ENCODE measurements at places on chromosomes 2 and 18. TPM values are rescaled to one million over a fixed set of nuclear protein-coding genes. Genes with fewer than 3 reads are reported as not detected.

GRCh38 chr2:233449081-233449901 is 95.0 kb downstream of the DGKD start:
- peak; percentile 70 for DNase-seq

DNA sequence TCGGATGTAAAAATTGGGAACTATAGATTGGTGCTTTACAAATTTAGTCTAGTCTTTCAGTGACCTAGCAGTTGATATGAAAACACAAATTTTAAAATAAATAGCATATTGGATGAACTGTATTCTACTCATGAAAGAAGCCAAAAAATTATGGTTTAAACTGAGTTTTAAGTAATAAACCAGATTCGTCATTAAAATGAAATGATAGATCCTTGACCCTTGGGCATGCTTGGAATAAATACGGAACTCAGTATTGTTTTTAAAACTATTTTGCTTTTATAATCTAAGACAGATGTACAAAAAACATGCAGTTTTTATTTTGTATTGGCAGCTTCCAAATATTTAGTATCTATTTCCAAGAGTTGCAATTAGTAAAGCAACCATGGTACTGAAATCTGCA is 34.6 kb upstream of the TBR1 start:
- no peak for DNase-seq

- no peak for DNase-seq
Measured at GRCh38 chr18:74153377-74153776, 5.1 kb downstream of the TIMM21 start.

- no peak for DNase-seq
Measured at GRCh38 chr2:111697560-111697959, 186.4 kb downstream of the ANAPC1 start.

DNA sequence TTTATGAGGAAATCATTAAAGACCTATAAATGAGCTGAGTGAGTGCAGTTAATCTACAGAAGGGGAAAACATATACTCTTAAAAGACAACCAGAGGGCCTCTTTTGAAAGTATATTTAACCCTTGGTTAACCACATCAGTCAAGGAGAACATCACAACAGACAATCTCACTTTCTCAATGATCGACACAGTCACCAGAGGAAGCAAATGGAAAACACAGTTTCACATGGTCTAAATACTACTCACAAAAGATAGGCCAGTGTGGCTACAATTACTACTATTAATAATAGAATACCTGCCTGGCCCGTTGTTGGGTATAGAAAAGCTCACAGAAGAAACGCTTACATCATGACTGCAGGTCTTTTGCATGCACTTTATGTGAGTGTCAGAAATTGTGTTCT is 426.2 kb downstream of the NCKAP5 start:
- no peak for DNase-seq

GRCh38 chr2:85395912-85396475 is 14.2 kb downstream of the CAPG start:
- no peak for DNase-seq

DNA sequence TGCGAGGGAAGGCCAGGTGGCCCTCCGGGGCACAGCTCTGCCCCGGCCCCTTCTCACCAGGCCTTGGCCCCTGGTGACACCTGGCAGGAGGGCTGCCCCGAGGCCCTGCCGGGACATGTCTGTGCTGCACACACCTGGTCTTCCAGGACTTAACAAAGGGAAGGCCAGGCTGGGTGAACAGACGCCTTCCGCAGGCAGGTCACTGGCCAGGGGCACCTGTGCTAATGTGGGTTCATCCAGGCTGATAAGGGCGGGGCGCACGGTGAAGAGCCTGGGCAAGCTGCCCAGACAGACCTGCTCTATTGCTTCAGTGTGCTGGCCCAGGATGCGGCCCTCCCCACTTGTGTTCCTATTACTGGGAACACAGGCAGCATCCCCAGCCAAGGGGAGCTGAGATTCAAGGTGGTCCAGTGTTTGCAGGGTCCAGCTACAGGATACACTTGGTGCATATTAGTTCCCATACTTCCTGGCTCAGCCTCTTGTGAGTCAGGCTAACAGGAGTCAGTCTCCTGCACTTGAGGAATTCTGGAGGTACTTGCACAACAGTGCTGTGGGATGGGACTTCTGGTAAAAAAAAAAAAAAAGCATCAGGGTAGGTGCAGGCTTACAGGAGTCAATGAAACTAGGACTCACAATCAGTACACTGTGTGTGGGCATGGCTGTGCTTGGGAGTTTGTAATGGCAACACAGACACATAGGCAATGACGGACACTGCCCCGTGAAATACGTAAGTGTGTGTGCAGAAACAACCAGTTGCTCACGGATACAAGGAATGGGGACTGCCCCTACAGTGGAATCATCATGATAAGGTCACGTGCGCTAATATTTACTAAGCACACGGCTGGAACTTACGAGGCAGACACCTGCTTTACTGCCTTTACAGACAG is 261.4 kb downstream of the TWIST2 start:
- DNase-seq = peak; percentile 96

- no peak for DNase-seq
Measured at GRCh38 chr2:45391866-45392265, 219.2 kb downstream of the SRBD1 start.

- DNase-seq = peak; percentile 1
Measured at GRCh38 chr2:14094592-14094991, 537.9 kb upstream of the LRATD1 start.

DNA sequence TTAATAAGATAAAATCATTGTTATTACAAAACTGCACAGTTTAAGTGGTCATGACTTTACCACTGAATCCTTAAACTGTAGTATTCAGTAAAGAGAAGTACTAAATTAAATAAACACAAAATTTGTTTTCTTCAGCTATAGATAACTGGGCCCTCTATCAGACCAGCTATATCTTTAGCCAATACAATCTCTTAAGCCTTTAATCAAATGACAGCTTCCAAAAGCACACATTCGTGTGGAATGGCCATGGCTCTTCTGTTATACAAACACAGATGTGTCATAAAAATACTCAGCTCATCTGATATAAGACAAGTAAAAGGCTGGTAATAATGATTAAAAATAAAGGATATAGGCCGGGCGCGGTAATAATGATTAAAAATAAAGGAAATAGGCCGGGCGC is 57.6 kb upstream of the CDKL4 start:
- no peak for DNase-seq

DNA sequence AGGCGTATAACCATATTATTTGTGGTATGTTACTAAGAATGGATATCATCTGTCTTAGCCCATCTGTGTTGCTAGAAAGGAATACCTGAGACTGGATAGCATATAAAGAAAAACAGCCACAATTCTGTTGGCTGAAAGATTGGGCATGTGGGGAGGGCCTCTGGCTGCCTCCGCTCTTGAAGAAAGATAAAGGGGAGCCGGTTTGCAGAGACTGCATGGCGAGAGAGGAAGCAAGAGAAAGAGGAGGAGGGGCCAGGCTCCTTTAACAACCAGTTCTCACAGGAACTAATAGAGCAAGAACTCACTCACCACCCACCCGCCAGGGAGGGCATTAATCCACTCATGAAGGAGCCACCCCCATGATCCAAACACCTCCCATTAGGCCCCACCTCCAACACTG is 29.2 kb upstream of the UXS1 start:
- no peak for DNase-seq

GRCh38 chr2:197604117-197604860 is 71.1 kb downstream of the RFTN2 start:
- DNase-seq = no peak

DNA sequence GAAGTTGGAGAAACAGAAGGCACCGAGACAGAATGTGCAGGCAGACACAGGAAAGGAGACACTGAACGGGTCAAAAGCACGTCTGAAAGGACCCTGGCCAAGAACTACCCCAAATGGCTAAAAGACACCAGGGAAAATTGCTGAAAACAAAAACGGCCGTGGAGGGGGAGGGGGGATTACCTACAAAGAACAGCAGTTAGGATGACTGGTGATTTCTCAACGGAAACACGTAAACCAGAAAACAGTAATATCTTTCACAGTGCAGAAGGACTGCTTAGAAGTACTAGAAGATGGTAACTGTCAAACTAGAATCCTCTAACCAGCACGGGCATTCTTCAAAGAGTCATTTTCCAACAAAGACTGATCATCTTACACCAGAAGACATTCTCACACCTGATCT is 142.6 kb downstream of the HDAC4 start:
- DNase-seq = no peak

- DNase-seq = no peak
Measured at GRCh38 chr2:26709323-26710110, 17.0 kb downstream of the KCNK3 start.

- no peak for DNase-seq
Measured at GRCh38 chr18:45349019-45349418, 266.3 kb upstream of the SLC14A2 start.

DNA sequence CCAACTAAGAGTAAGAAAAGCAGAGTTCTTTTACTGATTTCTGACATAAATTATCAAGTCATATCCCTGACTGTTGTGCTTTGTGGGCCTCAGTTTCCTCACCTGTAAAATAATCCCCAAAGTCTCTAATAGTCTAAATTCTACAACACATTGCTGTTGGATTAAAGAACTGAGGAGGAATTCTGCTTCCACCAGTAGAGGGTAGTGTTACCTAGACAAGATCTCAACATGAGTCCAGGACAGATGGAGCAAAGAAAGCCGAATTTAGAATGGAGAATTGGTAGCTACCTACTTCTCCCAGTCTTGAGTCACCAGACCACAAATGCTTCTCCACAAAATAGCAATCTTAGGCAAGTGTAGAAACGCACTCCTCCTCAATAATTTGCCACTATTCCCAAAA is 462.5 kb upstream of the FSHR start:
- DNase-seq = no peak

- DNase-seq = no peak
Measured at GRCh38 chr2:45889053-45889452, 237.6 kb downstream of the PRKCE start.

GRCh38 chr2:239476029-239476756 is 75.4 kb upstream of the HDAC4 start:
- DNase-seq = no peak

- no peak for DNase-seq
Measured at GRCh38 chr18:13179566-13180113, 38.9 kb upstream of the LDLRAD4 start.

- no peak for DNase-seq
Measured at GRCh38 chr2:55155764-55156281, 76.3 kb downstream of the CLHC1 start.

Gene EVA1A
- 66.7 TPM for total RNA-seq

Gene SERPINB11
- total RNA-seq = not detected

Gene RAD51AP2
- not detected for total RNA-seq

Gene RFTN2
- 14.4 TPM for total RNA-seq

Gene DDX1
- 126 TPM for total RNA-seq

Gene CPO
- not detected for total RNA-seq

Data from dermis blood vessel endothelial cell (primary cell).